ENCODE measurements at places on chromosomes 2 and 18.

DNA sequence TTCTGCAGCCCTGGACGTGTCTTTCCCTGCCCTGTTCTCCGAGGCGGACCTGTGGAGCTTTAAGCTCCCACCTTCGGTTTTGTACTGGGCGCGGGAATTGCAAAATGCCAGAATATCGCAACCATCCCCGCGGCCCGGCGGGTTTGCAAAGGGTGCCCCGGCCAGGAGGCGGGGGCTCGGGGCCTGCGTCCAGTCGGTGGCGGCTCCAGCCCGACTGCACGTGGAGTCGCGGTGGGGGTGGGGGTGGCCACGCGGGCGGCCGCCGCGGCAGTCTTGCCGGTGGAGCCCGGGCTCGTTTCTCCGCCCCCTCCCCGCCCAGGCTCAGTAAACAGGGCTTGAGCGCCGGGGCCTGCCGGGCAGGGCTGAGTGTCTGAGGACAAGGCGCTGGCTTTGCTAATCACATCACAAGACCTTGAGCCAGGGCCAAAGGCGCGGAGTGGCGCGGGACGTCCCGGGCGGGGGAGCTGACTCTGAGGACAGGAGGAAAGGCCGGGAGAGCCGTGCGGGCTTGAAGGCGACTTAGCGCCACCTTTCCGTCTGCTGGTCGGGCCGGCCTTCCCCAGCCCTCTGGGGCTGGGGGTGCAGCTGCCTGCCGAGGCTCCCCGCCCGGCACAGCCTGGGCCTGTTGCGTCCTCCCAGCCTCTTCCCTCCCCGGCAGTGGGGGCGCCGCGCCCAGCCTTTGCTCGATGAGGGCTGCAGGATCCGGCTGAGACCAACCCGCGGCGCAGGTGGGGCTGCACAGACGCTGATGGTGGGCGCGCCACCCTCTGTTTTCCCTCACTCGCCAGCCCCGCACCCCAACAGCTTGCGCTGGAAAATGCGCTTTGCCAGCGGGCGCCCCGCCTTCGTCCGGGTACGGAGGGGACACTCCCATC lies 786 bp upstream of the ZFP36L2 start:
- DNase-seq = peak; percentile 84

DNA sequence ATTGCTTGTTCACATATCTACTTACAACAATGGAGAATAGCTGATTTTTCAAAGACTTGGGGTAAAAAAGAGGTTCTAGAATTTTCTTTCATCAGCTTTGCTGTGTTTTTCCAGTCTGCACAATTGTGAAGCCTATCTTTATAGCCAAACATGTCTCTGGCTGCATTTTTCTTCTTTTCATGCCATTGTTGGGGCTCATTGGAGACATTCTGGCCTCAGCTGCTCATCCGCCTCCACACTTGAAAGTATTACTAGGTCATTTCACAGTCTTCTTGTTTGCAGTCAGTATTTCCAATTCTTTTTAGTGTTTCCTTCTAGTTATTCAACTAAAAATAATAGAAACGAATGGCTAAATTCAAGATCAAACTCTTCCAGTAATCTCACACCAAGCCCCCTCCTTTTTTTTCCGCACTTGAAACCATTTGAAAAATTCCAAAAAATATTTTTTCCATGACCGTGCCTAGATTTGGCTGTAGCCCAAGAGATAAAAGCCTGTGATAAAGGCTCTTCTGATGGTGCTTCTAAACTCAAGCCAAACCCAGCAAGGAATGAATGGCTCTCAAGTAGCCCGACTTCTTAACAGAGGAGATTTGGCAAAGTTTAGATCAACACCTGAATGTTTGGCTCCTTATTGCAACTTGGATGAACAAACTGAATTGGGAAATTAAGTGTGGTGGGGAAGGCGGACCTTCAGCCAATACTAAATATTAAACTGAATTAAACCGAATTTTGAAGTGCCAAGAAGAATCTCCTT lies 103.4 kb downstream of the NRP2 start:
- no peak for DNase-seq

GRCh38 chr2:53821810-53822209 lies 35.0 kb downstream of the ERLEC1 start:
- DNase-seq = no peak

- DNase-seq = no peak
Observed at GRCh38 chr2:26572591-26572990, 68.6 kb downstream of the CIB4 start.

DNA sequence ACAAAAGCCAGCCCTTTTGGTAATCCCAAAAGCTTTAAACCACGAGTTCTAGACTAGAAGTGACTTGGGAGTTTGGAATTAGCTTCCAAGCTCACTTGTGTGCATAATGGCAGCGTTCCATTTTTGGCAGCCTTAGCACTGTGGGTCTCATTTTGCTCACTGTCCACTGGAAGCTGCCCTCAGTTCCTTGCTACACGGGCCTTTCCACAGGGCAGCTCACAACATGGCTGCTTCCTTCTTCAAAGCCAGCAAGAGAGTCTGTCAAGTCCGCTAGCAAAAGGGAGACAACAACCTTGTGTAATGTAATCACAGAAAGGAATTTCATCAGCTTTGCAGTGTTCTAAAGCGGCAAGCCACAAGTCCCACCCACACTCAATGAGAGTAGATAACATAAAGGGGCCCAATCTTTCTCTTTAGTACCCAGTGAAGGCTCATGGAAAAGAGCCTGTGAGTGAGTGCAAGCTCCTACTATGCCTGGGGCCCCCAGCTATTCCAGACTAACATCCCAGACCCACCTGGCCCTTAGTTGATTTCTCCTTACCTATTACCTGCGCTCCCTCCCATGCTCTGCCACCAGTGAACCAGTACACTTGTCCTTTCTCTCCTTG lies 239.7 kb upstream of the FBXO11 start:
- peak; percentile 96 for DNase-seq

Data from SW480 (cell line).